ENCODE measurements at places on chromosomes 7 and 10.

GRCh38 chr10:125118011-125118611, 42.3 kb downstream of the CTBP2 start:
- no peak for DNase-seq

GRCh38 chr7:40483630-40484029, 348.8 kb downstream of the SUGCT start:
- DNase-seq, result no peak

GRCh38 chr7:6273380-6273837, 985 bp upstream of the CYTH3 start:
- DNase-seq, result no peak

DNA sequence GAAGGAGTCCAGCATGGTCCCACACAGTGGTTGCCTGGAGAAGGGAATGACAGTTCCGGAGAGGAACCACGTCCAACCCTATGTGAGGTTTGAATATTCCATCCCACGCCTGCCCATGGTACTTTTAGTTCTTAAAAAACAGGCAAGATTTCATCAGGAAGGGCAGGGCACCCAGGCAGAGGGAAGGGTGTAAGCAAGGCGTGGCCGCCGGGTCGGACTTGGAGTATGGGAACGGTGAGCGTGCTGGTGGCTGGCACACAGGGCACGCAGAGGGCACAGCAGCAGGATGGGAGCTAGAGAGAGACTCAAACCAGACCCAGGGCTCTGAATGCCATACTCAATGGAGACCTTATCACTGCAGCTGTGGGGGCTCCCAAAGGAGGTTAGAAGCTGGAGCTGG, 34.3 kb downstream of the FAM53B start:
- no peak for DNase-seq

DNA sequence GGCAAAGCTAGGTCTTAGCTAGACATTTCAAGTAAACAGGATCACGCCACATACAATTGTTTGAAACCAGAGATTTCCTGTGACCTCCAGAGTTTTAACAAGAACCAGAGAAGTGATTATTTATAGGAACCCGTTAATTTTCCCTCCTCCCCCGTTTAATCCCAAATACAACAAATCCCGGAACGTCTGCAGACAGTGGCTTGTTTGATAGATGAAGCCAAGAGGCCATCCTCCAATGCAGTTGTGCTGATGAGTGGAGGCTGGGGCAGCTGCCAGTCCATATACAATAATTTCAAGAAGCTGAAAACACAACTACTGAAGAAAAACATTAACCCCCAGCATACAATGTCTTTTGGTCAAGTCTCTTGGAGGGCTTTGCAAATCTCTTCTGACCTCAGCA, 971.6 kb upstream of the ZNF722 start:
- DNase-seq, result no peak

- no peak for DNase-seq
These were observed 1.1 kb upstream of the VIM start for GRCh38 chr10:17226891-17227303.

DNA sequence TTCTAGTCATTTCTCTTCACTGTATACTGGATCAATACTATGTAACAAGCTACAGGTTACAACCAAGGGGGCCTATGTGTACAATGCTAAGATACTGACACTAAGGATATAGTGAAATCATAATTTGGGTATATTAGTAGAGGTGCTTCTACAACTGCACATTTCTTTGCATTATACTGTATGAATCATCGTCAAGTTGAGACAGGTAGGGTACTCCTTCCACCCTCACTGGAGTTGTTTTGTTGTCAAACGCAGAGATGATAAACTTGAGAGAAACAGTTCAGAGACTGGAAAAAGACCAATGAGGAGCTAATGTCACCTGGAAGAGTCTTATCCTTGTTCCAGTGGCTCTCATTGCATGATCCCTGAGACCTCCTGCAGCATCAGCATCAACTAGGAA, 208.2 kb upstream of the PRPS1L1 start:
- no peak for DNase-seq

GRCh38 chr10:112382515-112383235, 8.8 kb downstream of the ACSL5 start:
- no peak for DNase-seq

DNA sequence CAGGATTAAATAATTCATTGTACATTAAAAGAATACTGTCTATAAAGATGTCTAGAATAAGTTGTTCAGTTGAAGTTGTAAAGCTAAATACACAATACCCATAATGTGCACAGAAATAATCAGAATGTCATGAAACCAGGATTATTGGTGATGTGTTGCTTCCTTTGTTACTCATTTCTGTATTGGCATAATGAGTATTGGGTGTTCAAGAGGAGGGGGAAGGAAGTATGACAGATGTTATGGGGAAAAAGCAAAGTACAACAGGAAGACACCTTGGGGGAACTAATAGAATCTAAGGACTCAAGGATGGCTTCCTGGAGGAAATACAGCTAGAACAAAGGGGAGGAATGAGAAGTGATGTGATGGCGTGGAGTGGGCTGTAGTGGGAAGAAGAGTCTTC, 15.0 kb downstream of the ANKRD1 start:
- no peak for DNase-seq

- no peak for DNase-seq
These were observed 159.5 kb downstream of the CPEB3 start for GRCh38 chr10:92131275-92131820.

DNA sequence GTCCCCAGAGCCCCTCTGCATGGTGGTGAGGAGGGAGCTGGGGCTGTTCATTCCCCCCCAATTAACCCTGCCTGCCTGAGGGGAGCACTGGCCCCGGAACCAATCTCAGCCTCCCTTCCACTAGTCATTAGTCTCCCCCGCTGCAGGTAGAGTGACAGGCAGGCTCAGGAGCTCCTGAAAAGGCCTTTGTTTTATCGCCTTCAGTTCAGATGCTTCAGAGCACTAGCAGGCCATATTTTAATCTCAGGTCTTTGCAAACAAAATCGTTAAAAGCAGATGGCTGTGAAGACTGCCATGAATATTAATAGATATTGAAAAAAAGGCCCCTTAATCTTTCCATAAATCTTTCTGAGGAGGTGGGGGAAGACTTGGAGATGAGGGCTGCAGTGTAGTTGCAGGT, 250.7 kb downstream of the RPS24 start:
- no peak for DNase-seq

DNA sequence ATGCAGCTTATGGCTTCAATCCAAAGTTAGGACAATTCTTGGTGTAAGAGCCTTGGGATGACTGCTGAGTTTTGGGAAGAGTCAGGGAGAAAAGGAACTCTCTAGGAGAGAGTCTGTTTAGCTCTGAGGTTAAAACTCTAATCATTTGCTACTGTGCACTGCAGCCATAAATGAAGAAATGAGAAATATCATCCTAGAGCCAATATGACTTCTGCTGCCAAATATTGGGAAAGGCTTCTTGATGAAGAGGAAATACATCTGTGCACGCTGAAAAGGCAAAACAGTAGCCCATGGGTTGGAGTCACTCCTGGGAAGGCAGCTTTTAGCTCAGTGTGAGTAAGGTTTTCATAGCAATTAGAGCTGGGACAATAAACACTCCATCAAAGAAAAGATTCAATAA, 308.8 kb downstream of the SFMBT2 start:
- DNase-seq, result no peak

DNA sequence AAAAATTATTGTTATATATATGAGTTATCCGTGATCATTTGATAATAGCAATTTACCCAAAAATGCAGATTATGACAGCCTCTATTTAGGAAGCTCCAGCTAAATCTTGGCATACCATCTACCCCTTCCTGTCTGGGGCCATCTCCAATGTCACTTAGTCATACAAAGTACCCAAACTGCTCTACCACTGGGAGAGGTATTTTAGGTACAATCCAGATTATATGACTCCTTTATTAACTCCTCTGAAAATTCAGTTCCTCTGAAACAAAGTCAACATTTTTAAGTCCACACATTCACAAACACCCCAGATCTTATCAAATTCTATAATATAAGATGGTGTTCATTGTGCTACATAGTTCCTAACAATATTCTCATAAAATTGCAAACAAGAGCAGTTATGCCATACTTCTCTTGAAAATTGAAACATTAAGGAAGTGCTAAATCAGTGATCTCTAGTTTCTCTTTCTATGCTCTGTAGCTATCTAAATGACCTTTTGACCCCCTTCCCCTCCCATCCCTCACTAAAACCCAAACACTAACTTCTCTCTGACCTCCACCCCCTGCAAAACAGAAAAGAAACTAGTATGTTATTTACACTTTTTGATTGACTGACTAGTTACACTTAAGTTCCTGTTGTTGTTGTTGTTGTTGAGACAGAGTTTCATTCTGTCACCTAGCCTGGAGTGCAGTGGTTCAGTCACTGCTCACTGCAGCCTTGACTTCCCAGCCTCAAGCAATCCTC, 16.4 kb downstream of the HOXA1 start:
- DNase-seq, result no peak

GRCh38 chr7:131504157-131504899, 52.1 kb downstream of the PODXL start:
- no peak for DNase-seq

DNA sequence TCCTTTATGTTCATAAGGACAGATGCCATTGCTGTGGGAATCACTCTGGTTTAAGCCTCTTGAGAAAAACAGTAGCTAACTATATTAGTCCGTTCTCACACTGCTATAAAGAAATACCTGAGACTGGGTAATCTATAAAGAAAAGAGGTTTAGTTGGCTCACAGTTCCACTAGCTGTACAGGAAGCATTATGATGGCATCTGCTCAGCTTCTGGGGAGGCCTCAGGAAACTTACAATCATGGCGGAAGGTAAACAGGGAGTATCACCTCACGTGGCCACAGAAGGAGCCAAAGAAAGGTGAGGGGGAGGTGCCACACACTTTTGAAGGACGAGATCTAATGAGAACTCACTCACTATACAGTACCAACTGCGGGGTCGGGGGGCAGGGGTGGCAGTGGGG, 2.9 kb upstream of the CAV2 start:
- DNase-seq, result no peak

GRCh38 chr10:122647383-122647968, 52.2 kb downstream of the C10orf120 start:
- DNase-seq, result no peak

GRCh38 chr7:14201353-14201752, 211.9 kb upstream of the ETV1 start:
- DNase-seq, result no peak

- DNase-seq, result no peak
These were observed 819.2 kb downstream of the CCSER2 start for GRCh38 chr10:85147346-85148250.

DNA sequence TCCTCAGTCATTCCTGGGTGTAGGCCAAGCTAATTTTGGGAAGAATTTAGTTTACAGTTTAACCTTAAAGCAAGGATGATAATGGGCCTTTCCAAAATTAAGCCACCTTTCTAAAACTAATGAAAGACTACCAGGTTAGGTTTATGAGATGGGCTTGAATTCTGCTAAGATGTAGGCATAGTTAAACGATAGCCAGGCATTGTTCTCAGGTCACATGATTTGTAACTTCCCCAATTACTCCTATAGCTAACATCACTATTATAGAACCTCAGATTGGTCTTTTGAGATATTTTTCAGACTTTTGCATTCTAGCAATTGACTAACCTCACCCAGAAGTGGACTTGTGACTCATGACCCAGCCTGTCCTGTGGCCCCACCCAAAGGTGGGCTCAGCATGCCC, 7.0 kb upstream of the NUB1 start:
- no peak for DNase-seq

DNA sequence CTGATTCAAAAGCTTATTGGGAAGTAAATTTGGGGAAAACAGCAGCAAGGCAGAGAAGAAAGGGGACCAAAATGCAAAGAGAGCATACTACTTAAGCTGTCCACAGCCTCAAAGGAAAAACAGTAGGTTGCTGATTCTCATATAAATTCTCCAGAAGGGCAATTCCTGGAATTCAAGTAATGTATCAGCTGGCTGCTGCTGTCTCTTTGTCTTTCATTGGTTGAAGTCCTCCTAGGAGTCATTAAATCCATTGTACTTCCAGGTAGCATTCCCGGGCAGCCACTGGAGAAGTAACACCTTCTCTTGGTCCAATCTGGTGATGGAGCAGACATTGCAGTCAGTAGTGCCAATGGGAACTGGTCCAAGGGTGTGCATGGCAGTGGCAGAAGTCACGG, 22.7 kb downstream of the BET1 start:
- DNase-seq, result no peak

DNA sequence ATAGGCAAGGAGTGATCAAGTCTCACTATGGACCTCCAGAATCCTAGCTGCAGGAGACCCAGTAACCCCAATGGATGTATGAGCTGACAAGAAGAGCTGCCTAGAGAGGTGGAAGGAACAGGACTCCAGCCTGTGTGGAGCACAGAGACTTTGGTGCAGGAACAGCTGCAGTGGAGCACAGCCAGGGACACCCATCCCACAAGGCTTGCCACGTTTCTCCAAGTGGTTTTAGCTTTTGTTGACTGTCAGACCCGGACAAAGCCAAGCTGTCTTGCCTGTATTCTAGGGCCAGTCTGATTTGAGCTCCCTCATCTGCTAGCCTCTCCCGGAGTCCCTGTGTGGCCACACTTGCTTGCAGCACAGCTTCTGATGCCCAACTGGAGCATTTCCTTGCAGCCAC, 224.7 kb downstream of the CHRM2 start:
- DNase-seq, result no peak

GRCh38 chr10:3825862-3826351, 40.9 kb upstream of the KLF6 start:
- no peak for DNase-seq

DNA sequence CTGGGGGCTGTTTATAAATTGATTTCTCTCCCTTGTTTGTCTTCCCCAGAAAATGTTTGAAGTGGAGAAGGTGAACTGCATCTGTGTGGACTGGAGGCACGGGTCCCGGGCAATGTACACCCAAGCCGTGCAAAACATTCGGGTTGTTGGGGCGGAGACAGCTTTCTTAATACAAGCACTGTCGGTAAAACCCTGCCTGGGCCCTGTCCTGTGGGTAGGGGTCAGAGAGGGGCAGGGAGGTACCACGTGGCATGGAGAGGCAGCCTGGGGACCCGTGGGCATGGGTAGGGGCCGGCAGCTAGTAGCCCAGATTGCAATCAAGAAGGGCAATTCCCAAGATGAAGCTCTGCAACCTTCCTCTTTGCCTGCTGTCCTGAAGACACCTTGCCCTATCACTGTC, 6.1 kb downstream of the PNLIPRP2 start:
- DNase-seq, result no peak

DNA sequence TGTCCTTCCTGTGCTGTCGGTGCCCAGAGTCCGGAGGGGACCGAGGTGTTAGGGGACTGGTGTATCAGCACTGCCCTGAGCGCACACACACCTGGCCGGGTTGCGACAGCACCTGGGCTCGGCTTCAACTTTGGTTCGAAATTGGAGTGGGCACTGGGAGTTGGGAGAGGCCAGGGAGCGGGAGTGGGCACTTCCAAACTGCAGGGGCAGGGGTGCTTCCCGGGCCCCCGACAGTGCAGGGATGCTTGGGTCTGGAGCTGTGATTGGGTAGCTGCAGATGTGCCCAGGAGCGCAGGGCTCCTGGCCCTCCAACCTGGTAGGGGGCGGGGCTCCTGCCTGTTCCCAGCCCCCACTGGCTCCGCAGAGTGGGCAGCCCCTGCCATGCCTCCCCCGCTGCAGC, 7.7 kb downstream of the BBS9 start:
- DNase-seq, result no peak

GRCh38 chr10:46240684-46241565, 45.9 kb upstream of the ANTXRL start:
- no peak for DNase-seq

GRCh38 chr7:158329686-158330085, 257.9 kb downstream of the PTPRN2 start:
- DNase-seq, result no peak

- no peak for DNase-seq
These were observed at the start of gene PRKG1 for GRCh38 chr10:51074238-51075028. TSS of gene PRKG1 (plus strand) at chr10:51074487.
